ENCODE measurements at places on chromosomes 3 and 15.

- DNase-seq: no peak
Measured at GRCh38 chr15:60651101-60651500, 172.2 kb upstream of the ICE2 start.

- DNase-seq: no peak
Measured at GRCh38 chr15:64623347-64623996, 151.9 kb downstream of the RBPMS2 start.

GRCh38 chr15:80142646-80143045, 10.2 kb upstream of the FAH start:
- DNase-seq: no peak

DNA sequence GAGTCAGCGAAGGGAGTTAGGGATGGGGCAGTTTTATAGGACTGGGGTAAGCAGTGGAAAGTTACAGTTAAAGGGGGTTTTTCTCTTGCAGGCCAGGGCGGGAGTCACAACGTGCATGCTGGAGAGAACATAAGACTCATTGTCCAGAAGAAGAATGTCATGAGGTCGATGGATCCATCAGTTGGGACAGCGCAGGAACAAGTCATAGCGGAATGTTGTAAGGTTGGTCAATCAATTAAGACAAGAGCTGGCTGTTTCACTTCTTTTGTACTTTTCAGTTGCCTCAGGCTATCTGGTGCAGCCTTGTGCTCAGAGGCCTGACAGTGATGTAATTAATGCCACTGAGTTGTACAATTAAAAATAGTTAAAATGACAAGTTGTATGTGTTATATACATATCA, 165.6 kb downstream of the OCA2 start:
- no peak for DNase-seq

GRCh38 chr3:158781849-158782248, 20.0 kb upstream of the MFSD1 start:
- no peak for DNase-seq

DNA sequence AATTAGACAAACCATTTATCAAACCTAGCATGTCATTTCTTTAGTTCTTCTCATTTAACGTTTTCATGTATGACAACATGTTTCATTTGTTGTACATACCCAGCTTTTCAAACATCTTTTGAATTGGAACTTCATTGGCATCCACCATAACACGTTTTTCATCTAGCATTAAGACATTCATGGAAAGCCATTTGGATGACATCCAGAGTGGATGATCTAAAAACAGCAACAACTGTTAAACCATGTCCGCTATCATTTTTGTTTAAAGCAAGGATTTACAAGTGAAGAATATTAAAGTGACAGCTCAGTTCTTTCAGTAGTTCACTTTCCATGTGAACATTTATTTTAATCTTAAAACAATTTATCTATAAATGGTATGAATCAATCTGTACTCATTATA, 14.5 kb downstream of the GATM start:
- no peak for DNase-seq

DNA sequence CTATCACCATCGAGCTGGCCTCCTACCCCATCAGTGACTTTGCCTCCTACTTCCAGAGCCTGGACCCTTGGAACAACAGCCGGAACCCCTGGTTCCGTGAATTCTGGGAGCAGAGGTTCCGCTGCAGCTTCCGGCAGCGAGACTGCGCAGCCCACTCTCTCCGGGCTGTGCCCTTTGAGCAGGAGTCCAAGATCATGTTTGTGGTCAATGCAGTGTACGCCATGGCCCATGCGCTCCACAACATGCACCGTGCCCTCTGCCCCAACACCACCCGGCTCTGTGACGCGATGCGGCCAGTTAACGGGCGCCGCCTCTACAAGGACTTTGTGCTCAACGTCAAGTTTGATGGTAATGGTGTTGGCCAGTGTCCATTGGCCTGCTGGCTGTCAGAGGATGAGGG, 6.1 kb downstream of the GRM2 start:
- no peak for DNase-seq

DNA sequence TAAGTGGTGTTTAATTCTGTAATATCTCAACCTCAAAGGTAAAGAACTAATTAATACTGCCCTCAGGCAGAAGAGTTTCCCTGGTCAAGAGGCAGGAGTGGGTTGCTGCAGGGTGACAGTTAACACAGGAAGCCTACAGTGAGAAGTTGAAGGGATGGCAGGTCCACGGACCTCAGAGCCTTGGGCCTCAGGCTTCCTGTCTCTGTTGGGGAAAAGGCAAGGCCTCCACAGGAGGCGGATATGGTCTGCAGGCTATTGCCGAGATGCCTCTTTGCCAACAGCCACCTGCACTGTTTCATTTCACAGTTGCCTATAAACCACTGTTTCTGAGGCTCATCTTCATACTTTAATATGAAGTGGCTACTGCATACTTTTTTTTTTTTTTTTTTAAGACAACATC, 33.3 kb upstream of the RPN1 start:
- no peak for DNase-seq
